ENCODE measurements at places on chromosomes 7 and 10.

GRCh38 chr7:774161-775109, 47.4 kb upstream of the PRKAR1B start:
- DNase-seq, result no peak

DNA sequence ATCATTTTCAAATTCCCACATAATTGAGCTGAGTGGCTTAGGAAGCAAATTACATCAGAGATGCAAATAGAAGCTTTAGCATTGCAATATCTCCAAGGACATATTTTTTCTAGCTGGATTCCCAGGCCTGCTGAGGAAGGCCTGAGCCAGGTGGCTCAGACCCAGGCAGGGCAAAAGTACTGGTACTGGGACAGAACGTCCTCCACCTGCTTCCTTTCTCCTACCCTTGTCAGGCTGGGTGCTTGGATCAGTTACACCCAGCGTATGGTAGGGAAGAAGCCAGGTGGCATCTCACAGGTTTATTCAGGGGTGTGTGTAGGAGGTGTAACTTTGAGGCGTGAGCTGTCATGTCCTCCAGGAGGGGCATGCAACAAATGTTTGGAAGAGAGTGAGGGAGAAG, 3.0 kb upstream of the PANK1 start:
- no peak for DNase-seq

DNA sequence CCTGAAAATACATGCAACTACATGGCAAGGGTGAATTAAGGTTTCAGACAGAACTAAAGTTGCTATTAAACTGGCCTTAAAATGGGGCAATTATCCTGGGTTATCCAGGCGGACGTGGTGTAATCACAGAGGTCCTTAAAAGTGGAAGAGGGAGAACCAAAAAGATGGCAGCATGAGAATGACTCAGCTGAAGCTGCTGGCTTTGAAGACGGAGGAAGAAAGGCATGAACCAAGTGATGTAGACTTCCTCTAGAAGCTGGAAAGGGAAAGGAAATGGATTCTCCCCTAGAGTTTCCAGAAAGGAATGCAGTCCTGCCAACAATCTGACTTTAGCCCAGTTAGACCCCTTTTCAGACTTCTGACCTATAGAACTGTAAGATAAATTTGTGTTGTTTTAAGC, 27.0 kb upstream of the UBN2 start:
- no peak for DNase-seq

GRCh38 chr7:128452552-128452951, 3.1 kb upstream of the HILPDA start:
- no peak for DNase-seq

DNA sequence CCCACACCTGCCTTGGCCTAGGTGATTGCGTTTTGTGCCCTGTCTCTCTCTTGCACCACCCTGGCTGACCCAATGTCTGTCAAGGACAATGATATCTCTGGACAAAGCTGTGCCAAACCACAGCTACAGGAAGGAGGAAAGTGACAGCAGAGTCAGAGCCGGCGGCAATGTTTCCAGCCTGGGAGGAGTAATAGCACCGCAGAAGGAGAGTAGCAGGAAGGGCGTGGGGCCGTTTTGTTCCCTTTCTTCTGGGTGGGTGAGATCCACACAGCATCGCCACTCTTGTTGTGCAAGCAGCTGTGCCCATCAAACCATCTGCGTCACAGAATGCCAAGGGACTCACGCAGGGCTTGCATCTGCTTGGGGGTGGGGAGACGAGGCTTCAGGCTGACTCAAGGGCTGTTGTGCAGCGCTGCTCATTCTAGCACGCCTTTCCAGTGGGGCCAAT, 341.6 kb upstream of the AUTS2 start:
- peak; percentile 17 for DNase-seq

DNA sequence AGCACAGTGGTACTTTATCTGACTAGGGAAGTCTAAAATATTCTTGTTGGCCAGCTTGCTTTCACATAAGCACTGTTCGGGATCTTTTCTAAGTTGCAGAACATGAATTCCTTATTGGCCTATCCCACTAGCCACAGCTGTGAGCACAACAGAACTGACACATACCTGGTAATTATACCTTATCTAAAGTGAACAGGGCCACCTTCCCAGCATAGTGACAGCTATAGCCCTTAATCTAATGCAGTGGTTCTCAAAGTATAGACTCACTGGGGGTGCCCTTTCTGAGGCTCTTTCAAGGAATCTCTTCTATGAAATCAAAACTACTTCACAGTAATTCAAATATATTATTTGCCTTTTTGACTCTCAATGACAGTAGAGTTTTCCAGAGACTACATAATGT, 184.7 kb upstream of the KAT6B start:
- DNase-seq, result no peak

DNA sequence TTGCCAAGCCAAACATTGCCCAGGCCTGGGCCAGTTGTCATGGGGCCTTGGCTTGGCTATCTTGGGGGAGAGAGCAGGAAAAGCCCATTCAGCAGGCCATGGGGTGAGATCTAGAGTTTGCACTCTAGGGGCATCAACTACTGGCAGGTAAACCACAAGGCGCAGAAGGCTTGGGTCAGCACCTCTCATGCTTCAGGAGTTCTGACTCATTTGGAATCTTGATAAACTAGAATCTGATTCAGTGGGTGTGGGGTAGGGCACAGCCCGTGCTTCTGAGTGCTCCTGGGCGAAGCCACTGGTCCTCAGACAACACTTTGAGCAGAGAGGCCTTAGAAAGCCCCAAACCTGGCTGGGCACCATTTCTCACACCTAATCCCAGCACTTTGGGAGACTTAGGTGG, 81.1 kb downstream of the RGS10 start:
- DNase-seq, result no peak

- DNase-seq, result no peak
Measured at GRCh38 chr7:73312831-73313520, 4.3 kb upstream of the NSUN5 start.

DNA sequence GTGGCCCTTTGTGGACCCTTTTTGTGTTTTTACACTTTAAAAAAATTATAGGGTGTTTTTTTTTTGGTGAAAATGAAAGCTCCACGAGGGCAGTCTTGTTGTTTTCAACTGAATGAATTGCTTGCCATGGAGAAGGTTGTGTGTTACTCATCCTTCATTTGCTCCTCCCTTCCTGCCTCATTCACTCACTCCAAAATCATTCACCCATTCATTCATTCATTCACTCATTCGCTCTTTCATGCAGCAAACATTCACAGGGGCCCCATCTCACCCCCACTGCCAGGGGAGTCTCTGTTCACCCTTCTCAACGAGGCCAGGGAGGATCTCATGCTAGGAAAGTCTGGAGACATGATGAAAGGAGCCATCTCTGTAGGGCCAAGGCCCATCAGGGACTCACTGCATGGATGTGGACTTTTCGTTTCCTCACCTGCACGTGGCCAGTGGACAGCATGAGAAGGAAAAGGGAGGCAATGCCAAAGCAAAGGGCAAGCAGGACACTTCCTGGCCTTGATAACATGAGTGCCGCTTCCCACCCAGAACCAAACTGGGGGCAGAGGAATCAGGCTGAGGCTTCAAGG, 62.8 kb upstream of the COL13A1 start:
- no peak for DNase-seq

DNA sequence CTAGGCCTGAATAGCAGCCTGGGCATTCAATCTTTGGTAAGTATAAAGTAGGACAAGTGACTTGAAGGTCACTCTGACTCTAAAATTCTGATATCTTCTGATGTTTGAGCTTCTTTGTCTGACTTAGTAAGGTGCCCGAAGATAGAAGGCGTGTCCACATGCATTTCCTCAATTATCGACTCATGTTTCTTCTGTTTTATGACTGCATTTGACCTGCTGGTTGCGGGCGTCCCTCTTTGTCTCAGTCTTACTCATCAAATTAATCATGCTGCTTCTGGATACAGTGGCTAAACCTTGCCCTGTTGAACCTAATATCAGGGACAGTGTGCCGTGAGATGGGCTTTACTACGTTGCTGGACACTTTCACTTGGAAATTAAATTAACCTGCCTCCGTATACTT, 534.1 kb downstream of the SDK1 start:
- DNase-seq, result no peak

DNA sequence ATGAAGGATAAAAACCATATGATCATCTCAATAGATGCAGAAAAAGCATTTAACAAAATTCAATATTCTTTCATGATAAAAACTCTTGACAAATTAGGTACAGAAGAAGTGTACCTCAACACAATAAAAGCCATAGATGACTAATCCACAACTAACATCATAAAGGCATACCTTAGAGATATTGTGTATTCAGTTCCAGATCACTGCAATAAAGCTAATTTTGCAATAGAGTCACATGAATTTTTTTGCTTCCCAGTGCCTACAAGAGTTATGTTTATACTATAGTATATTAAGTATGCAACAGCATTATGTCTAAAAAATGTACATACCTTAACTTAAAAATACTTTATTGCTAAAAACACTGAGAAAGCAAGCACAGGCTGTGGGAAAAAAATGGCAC, 18.9 kb upstream of the RNF32 start:
- no peak for DNase-seq

GRCh38 chr10:90849956-90850749, 7.7 kb downstream of the HTR7 start:
- no peak for DNase-seq

DNA sequence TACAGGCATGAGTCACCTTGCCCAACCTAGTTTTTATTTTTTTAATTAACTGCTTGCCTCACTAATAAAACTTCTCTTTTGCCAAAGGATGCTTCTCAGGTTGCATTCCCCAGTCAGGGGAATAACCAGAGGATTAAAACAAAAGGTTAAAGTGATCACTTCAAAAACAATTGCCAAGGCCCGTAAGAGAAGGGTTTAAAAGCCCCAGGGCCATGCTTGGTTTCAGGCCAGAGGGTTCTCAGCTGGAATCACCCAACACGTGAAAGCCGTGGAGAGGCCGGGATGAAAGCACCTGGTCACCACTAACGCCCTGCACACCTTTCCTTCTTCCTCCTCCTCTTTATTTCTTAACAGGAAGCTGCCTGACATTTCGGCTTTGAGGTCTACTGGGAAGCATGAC, 587.5 kb downstream of the PTPRN2 start:
- no peak for DNase-seq

DNA sequence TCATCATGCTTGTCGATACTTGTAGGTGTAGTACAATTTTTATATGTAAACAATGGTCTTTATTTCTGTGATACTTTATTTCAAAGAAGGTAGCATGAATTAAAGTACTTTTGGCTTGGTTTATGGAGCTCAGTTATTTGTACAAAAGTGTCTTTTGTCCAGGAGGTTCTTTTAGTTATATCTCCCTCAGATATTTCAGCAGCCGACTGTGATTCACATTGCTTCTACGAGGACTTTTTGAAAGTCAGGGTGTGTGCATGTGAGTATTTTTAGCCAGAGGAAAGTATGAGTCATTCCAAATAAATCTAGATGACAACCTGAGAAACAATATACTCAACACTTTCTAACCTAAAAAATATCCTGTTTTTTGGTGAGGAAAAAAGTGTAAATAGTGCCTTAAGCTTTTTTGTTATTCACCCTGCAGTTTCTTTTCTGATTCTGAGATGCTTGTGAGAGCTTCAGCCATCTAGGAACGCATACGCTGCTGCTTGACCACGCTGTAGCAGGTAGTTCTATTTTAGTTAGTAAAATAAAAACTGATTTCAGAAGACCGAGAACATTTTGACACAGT, 595 bp upstream of the SUN1 start:
- DNase-seq, result peak; percentile 75

DNA sequence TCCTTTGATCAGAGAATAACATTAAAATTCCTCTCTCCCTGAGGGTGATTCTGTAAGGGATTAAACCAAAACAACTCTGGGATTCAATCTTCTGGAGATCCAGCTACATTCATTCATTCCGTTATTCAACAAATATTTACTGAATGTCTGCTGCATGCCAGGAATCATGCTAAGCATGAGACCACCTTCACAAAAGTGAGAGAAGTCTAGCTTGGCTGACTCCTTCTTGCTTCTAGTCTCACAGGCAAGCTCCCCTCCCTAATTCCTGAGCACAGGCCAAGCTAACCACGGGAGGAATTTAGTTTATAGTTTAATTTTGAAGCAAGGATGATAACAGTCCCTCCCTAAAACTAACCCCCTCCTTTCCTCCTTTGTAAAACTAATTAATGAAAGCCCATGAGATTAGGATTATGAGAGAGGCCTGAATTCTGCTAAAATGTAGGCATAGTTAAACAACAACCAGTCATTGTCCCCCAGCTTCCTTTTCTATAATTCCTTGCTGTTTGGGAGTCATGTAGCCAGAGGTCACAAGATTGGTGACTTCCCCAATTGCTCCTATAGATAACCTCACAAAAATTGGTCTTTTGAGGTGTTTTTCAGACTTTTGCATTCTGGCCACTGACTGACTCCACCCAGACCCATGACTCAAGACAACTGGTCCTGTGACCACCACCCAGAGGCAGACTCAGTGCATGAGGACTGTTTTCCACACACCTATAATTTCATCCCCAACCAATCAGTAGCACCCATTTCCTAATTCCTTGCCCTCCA, 113.5 kb downstream of the ITGB8 start:
- no peak for DNase-seq

DNA sequence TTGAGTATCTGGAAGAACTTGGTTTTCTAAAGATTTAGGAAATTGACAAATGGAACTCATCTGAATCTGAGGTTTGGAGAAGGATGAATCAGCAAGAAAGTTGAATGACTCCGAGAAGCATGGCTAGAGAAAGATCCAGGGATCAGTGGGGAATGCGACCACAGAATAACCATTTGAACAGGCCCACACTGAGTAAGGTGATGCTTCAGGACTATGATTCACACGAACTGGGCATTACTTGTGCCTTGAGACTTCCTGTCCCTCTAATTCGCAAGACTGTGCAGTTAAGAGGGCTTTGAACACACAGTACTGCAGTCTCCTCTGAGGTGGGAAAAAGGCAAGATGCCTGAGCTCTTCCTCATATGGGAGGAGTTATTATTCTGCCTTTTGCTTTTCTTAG, 395.5 kb upstream of the POM121L12 start:
- peak; percentile 4 for DNase-seq

- peak; percentile 41 for DNase-seq
Measured at GRCh38 chr7:34060196-34060947, 155.0 kb downstream of the BMPER start.

- DNase-seq, result no peak
Measured at GRCh38 chr7:461453-462172, 58.0 kb downstream of the PDGFA start.

GRCh38 chr10:92590623-92591549, 2.0 kb upstream of the KIF11 start:
- no peak for DNase-seq

DNA sequence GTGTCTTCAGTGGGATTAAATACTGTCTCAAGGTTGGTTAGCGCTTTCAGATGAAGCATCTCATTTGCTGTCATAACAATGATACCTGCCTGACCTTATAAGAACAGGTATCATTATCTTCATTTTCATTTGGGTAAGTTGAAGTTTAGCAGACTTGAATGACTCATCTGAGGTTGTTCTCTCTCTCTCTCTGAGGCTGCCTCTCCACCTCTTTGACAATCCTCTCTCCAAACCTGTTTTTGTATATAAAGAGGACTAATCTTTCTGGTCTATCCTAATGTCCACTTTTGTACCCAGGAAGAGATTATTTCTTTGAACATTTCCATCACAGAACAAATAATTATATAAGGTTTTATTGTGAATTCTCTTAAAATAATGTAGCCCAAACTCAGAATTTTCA, 291.4 kb downstream of the KLF6 start:
- no peak for DNase-seq
